EL (cell line): ENCODE measurements at places on chromosomes 6 and 20.

- no peak for DNase-seq
These were observed 19.3 kb downstream of the SULF2 start for GRCh38 chr20:47765691-47766594.

- DNase-seq: no peak
These were observed 553.7 kb downstream of the CD83 start for GRCh38 chr6:14671261-14671681.

DNA sequence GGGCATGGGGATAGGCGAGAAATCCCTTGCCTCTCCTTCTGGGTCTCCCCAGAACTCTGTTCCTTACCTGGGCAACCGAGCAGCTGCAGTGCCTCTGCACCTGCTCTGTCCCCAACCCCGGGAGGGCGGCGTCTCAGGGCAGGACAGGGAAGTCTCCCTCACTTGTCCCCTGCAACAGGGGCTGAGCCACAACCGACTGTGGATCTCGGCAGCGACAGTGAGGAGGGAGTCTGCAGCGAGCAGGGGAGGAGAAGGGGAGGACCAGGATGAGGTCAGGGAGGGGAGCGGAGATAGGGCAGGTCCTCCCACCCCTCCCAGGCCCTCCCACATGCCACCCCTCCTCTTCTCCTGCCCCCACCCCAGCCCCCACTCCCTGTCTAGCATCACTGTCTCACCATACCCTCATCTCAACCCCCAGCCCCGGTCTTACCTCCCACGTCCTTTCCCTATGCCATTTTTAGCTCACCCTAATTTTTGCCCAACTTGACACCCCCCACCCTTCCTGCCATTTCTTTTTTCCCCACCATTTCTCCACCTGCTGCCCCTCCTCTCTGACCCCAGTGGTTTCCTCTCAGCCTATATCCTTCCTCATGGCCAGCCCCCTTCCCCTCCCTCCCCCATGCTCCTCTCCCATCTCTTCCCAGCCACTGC is at the start of gene TNXB:
Gene TNXB (minus strand): TSS at position 225 of the 651 bp plus-strand sequence. CDS start 11,140 bp downstream, outside the sequence.
- no peak for DNase-seq

DNA sequence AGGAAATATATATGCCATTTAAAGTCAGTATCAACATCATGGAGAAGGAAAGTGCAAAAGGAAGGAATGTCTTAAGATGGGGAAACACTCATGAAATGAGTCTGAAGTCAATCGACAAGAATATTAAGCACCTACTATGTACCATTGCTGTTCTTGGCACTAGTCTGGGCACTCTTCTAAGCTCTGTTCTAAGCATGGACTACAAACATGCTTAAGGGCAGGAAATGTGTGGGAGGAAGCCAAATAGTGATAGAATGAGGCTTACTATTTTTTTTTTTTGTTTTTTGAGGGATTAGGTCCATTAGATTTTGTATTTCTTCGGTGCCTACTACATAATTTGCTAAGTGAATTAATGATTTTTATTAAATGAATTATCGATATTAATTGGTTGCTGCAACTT is 83.8 kb upstream of the SUPT3H start:
- no peak for DNase-seq

DNA sequence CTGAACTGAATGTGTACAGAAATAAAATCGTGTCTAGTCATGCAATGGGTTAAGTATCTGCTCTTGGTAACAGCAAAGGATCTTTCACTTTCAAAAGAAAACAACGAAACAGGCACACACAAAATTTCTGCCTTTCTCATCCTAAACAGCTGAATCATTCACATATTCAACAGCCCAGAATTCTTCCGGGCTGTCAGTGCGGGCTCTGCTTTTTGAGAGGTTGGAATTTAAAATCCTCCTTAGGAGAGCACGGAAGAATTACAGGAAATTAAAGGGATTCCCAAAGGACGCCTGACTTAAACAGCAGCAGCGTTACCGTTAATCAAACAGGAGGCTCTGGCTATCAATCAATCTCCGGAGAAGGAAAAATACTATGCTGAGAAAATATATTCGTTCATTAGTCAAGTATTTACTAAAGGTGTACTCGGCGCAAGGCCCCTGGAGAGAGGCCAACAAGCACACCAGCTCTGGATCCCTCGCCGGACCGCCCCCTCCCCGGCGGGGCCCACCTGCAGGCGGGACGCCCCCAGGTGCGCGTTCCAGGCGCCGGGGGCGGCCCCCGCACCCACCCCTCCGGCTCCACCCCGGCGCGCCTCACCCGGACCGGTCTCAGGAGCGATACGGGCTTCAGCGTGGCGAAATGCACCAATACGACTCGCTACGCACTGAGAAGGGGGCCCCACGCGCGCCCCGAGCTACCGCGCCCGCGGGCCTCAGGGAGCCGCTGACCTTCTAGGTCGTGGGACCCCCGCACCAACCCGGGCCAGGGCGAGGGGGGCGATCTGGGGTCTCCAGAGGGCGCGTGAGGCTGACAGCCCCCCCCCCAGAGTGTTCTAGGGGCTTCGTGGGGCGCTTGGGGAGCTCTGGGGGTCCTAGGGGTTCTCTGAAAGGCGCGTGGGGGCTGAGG is 1.0 kb downstream of the NAPB start:
- peak; percentile 71 for DNase-seq

DNA sequence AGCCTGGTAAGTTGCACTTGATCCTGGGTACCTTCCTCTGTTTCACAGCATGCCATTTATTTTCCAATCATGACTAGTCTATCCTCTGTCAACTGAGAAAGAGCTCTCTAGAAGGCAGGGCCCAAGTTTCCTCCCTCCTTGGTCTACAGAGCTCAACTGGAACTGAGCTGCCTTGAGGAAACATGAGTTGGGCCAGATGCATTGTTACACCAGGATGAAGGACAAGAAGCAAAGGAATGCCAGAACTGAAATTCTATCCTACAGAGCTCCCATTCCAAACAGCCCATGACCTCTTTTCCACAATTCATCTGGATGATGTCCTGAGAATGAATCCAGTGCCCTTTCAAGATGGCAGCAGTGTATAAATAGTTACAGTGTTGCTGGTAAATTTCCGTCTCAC is 66.7 kb upstream of the E2F3 start:
- DNase-seq: no peak

DNA sequence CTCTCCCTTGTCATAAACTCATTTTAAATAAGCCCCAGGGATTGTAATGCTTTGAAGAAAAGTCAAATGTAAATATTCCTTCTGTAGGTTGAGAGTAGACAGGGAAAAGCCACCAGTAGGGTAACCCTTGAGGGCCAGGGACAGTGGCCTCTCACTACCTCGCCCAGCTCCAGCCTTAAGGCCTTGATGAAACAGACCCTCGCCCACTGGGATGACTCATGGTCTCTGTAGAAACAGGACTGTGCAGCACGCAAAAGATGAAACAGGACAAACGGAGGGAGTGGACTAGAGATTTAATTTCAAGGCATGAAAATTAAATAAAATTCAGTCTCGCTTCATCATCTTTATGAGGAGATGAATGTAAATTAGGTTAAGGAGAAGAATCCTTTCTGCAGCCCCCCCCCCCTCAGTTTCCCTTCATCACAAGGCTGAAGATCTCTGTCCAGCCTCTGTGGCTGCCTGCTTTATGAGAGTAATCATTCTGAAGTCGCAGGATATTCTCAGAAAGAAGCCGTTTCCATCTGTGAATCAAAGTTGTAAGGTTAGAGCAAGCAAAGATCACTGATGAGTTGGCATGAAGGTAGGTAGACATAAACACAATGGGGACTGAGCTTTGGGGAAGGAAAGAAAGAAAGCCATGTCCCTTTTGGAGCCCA is 60.4 kb downstream of the TMEM200A start:
- DNase-seq: peak; percentile 70

DNA sequence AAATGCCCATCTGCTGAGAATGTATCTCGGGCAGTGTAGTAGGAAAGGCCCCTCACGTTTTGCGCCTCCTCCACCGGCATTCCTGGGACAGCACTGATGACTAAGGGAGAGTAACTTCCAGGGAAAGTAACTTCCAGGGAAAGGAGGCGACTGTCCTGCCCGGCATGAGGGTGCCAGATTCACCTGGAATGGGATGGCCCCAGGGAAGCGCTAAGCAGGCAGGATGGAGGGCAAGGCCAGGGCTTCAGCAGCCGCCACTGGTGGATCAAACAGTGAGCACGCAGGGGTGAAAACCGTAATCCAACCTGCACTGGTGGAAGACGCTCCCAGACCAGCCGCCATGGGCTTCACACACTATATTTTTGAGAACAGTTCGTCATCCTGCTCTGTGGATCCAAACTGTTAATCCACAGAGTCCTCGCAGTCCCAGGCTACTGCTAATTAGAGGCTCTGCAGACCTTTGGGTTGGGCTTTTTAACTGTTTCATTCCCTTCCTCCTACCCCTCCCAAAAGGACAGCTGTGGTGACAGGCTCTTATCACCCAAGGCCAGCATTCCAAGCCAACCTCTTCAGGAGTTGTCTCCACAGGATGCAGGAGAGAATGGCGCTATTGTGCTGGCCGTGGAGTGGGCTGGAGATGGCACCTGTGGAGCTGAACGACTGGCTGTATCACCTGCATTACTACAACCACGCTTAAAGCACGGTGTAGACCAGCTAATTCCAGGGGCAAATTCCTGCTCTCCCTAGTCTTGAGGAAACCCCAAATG is 178.9 kb downstream of the DLL1 start:
- no peak for DNase-seq

DNA sequence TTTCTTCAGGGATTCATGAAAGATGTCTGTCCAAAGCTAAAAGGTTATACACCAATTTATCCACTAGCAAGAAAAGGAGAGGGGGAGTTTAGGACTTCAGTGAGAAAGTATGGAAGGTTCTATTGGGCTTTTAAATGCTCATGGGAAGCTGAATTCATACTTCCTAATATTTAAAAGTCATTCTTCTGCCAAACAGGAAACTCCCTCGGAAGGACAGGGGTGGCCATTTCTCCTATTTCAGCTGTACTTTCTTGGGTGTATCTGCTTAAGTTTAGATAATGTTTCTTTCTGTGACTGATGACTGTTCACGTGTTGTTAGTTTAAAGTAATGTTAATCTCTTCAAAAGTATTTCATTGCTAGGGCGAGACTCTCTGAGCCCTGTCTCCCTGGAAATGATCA is 80.5 kb upstream of the IFNGR1 start:
- DNase-seq: no peak

- no peak for DNase-seq
These were observed 116.1 kb upstream of the INSM1 start for GRCh38 chr20:20251836-20252235.

GRCh38 chr6:7468382-7469081 is 72.9 kb upstream of the DSP start:
- peak; percentile 83 for DNase-seq

DNA sequence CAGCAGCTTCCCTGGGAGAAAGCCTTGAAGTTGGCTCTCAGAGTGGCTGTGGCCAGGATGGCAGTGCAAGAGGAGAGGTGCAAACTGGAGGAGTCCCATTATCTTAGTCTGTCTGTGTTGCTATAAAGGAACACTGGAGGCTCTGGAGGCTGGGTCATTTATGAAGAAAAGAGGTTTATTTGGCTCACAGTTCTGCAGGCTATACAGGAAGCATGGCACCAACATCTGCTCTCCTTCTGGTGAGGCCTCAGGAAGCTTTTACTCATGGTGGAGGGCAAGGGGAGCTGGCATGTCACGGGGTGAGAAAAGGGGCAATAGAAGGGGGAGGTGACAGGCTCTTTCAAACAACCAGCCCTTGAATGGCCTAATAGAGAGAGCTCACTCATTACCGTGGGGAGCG is 47.1 kb downstream of the PSMG4 start:
- no peak for DNase-seq

- DNase-seq: no peak
These were observed 36.2 kb downstream of the FOXO3 start for GRCh38 chr6:108596956-108597355.

GRCh38 chr6:21722510-21722909 is 129.0 kb downstream of the SOX4 start:
- no peak for DNase-seq

GRCh38 chr6:13278164-13278563 is 50.2 kb downstream of the TBC1D7 start:
- no peak for DNase-seq
